Naive thymus-derived CD8-positive, alpha-beta T cell (primary cell): ENCODE measurements at places on chromosomes 16 and 17. TPM values are rescaled to one million over a fixed set of nuclear protein-coding genes. Genes with fewer than 3 reads are reported as not detected.

HCRT gene
- total RNA-seq = not detected

PDILT gene
- total RNA-seq = not detected

CLDN7 gene
- total RNA-seq = 7.4 TPM

SHBG gene
- total RNA-seq = not detected

- no peak for DNase-seq
- H3K27me3 ChIP-seq = peaks cover 17% of the 10 kb centered on the region
- peaks cover 4% of the 10 kb centered on the region for H3K4me1 ChIP-seq
- H3K36me3 ChIP-seq = no peaks in the 10 kb centered on the region
- no peak overlapping the region for H3K4me3 ChIP-seq
- H3K27ac ChIP-seq = no peak overlapping the region
These were observed 14.7 kb upstream of the WNT3 start for GRCh38 chr17:46832945-46833839.

GRCh38 chr16:46568472-46569230 is 52.5 kb downstream of the SHCBP1 start:
- H3K36me3 ChIP-seq = no peaks in the 10 kb centered on the region
- H3K27ac ChIP-seq = no peak overlapping the region
- no peak overlapping the region for H3K4me3 ChIP-seq
- H3K27me3 ChIP-seq = peaks cover 9% of the 10 kb centered on the region

DNA sequence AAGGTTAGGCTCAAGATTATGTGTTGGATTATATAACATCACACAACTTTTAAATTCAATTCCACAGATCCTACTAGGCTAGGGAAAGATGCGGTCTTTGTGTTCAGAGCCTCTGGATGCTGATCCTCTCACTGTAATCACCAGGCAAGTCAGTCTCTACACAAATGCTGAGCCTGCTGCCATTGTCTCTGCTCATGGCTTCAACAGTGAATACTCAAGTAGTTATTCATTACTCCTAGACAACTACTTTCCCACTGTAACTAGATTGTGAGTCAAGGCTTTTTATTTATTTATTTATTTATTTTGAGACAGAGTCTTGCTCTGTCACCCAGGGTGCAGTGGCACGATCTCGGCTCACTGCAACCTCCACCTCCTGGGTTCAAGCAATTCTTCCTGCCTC is 15.8 kb upstream of the NDUFAB1 start:
- H3K27me3 ChIP-seq = no peaks in the 10 kb centered on the region
- no peak for DNase-seq
- H3K36me3 ChIP-seq = peaks cover 4% of the 10 kb centered on the region
- no peaks in the 10 kb centered on the region for H3K4me1 ChIP-seq
- H3K4me3 ChIP-seq = no peak overlapping the region
